ENCODE measurements at places on chromosomes 7 and 10.

DNA sequence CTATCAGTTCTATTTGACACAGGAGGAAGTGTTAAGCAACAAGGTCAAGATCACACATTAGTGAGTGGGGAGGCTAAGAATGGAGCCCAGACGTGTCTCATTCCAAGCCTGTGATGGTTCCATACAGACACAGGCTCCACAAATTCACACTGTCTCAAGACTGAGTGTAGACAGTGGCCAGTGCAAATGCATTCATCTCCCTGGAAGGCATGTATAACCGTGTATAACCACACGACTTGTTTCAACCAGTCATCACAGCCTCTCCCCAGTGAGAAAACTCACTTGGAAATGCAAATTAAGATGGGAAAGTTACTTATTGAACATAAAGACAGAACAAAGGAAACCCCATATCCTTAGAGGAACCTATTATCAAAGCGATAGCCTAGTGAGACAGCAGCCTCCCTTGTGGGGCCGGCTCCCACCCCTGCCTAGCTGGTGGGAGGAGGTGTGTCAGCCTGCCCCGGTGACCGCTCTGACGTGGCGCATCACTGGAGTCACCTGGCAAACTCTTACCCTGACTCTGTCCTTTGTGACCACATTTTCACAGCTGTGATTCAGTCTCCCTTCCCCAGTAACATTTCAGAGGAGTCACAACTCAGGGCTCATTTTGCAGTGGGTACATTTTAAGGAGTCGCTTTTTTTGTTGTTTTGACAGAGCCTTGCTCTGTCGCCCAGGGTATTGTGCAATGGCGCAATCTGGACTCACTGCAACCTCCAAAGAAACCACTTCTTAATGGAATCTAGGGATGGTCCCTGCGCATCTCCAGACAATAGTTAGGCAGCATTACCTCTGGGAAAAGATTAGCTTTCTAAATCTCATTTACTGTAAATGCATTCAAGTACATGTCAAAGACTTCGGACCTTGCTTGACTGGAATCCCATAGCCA lies 126.6 kb upstream of the PARD3 start:
- no peak for DNase-seq

- no peak for DNase-seq
These were observed 131.0 kb upstream of the EEPD1 start for GRCh38 chr7:36021917-36022550.

- DNase-seq, result no peak
These were observed 1.4 kb downstream of the CAV1 start for GRCh38 chr7:116525913-116526861.

DNA sequence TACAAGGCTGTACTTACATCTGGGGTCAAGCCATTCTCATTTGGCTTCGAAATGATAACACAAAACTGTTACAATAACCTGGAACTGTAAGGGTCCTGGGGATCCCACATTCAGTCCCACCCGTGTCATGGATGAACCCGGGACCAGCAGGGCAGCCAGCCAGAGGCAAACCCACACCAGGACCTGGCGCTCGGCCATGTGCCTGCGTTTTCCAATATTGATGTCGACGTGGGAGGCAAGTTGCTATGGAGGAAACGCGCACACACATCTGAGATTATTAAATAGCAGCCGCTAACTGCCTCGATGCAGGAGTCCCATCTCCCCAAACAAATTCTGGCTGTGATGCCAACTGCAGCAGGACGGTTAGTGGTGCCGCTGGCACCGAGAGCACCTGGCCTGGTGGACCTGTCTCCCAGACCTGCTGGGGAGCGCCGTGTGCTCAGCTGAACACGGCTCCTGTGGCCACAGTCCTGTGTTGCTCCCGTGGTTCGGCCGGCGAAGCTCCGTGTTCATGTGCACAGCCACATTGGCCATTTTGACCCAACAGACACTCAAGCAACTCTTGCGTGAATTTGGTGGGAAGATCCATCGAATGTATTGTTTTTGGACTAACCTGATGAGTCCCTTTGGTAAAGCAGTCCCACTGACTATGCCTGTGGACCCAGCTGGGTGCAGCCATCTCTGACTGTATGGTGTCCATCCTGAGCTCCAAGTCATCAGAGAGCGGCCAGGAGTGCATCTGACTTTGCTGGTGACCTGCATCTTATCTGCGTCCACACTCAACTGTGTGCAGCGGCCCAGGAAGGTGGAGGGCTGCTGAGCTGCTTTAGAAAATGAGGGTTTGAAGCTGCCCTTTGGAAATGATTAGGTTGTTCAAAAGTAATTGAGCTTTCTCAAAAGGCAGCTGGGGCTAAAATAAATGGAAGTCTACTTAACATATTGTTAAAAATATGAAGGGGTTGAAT lies 398.2 kb downstream of the DNAJB6 start:
- no peak for DNase-seq

DNA sequence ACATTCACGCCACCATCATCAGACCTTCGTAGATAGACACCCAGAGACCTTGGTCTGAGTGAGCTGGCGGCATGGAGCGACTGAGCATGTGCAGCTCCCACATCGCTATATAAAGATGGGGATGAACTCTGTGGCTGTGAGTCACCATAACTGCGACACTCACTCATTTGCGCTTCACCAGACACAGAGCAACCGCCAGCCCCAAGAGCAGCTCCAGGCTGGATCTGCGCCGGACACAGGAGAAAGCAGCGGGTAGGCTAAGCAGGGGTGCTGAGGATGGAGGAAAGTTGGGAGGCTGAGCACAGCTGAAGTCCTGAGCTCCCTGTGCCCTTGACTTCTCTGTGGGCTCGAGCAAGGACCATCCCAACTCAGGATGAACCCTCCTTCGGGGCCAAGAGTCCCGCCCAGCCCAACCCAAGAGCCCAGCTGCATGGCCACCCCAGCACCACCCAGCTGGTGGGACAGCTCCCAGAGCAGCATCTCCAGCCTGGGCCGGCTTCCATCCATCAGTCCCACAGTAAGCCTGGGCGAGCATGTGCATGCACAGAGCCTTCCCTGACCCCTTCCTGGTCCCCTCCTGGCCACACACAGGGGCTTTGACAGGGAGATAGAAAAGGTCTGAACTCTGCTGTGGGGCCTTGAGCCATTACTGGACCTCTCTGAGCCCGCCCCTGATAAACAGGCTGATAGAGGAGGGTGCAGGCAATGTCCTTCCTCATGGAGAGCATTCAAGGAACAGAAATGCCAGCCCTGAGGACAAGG lies at the start of gene OPN4:
TSS of gene OPN4 (plus strand) at position 137 of the 762 bp plus-strand sequence. CDS start at position 374, 237 bp downstream.
- DNase-seq, result no peak

GRCh38 chr10:115860182-115861107 lies 412.6 kb downstream of the GFRA1 start:
- DNase-seq, result no peak

DNA sequence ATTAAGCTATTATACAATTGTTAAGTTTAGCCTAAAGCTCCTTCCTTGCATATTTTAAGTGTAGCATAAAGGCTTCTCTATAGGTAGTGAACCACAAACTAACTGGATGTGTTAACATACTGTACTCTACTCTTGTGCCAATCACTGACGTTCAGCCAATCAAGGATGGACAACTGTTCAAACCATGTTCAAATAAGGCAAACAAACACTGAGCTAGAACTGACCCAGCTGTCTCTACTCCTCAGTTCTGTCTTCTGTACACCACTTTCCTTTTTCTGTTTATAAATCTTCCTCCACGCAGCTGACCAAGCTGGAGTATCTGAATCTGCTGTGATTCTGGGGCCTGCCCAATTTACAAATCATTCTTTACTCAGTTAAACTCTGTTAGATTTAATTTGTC lies 188.7 kb upstream of the MBL2 start:
- DNase-seq, result no peak

GRCh38 chr10:11881477-11882417 lies 58.6 kb downstream of the PROSER2 start:
- no peak for DNase-seq

GRCh38 chr10:77638321-77639101 lies 903 bp upstream of the KCNMA1 start:
- DNase-seq, result no peak

- no peak for DNase-seq
These were observed 19.2 kb downstream of the CFAP70 start for GRCh38 chr10:73339436-73339835.

DNA sequence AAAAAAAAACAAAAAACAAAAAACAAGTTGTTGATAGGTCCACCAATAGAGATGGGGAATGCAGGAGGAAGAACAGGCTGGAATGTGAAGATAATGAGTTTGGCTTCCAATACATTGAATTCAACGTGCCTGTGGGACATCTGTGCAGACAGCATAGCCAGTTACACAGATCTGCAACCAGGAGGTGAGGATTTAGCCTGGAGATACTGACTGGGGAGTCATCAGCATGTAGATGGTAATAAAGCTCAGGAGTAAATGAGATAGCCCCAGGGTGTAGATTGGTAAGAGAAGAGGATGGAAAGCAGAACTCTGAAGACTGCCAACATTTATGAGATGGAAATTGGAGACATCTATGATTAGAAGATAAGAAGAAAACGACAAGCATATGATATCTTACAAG lies 4.7 kb upstream of the TRIM8 start:
- no peak for DNase-seq

DNA sequence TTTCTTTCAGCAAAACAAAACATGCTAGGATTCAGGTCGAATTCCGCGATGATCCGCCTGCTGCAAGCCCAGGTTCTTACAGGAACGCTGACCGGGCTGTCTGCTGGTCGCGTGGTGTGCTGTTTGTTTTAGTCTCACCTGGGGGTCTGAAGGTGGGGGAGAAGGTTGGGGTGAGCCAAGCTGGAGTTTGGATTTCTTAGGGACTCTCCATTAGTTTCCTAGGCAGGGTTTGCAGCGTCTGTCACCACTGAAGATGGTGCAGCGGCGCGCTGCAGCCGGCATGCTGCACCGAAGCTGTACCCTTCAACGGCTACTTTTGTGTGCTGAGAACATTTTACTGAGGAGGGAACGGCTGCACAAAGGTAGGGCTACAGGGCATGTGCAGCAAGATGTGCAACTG lies 48.7 kb downstream of the GCC1 start:
- DNase-seq, result no peak

GRCh38 chr7:24974026-24974832 lies 5.7 kb downstream of the OSBPL3 start:
- no peak for DNase-seq

- no peak for DNase-seq
These were observed 178.0 kb downstream of the NPSR1 start for GRCh38 chr7:34835901-34836600.

DNA sequence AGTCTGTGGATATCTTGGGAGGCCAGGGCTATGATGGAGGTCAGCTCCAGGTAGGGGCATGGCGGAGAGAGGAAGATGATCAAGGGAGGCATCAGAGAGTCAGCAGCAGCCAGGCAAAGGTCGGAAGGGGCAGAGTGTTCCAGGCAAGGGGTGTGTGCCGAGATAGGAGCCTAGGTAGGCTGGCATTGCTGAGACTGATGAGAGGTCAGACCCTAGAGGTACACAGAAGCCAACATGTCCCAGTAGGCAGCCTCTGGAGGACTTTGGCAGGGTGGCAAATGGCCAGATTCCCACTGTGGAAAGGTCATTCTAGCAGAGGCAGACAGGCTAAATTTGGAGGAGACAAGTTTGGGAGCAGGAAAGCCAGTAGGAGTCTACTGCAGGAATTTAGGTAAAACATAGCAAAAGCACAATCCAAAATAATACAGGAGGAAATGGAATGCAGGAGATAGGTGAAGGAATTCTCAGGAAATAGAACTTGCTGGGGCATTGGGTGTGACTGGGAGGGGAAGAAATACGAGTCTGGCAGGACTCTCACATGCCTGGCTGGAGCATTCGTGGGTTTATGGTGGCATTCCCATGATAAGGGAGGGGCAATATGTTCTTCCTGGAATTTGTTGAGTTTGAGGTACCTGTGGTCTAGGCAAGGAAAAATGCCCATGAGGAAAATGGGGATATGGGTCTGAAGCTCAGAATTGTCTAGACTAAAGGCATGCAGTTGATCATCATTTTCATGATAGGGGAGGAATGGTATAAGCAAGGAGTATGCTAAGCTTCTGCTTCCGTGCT lies 25.7 kb downstream of the TMEM176A start:
- no peak for DNase-seq

GRCh38 chr7:101487105-101487458 lies 124.4 kb downstream of the COL26A1 start:
- DNase-seq, result no peak

GRCh38 chr10:49005270-49005669 lies 65.6 kb upstream of the LRRC18 start:
- DNase-seq, result no peak

DNA sequence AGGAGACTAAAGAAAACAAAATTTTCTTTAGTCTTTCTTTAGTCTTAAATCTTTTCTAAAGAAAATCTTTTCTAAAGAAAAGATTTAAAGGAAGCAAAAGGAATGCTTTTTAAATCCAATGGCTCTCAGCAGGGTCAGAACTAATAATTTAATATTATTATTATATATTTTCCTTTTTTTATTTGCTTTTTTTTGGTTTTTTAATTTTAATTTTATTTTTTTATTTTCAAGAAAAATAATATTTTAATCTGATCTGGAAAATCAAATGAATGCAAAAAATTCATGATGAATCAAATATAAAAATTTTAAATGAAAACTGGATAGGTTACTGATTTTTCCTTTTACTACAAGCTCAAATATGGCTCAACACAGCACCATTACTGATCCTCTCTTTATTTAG lies 70.7 kb upstream of the HECW1 start:
- DNase-seq, result no peak

GRCh38 chr7:39688611-39689480 lies 65.5 kb downstream of the RALA start:
- DNase-seq, result no peak
